Cerebellum (tissue), 4 donors: ENCODE measurements at places on chromosomes 13 and 19.

GRCh38 chr19:14536926-14537692, 7.7 kb downstream of the TECR start:
- no peak for DNase-seq

DNA sequence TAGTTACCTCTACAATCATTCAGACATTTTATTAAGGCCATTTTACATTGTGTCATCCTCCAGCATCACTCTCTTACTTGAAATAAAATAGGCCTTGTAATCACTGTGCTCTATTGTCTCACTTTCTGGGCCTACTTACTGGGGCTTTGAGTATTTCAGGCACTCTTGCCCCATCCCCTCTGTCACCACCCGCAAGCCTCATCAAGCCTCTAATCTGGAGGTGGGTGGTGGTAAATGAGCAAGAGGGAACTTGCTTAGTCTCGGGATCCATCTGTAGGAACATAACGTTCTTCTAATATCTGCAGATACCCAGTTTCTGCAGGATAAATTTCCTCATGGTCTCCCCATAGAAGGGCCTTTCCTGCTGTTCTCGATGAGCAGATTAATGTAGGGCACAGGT, 19.4 kb upstream of the GPR18 start:
- no peak for DNase-seq

- DNase-seq, result no peak
Observed at GRCh38 chr13:112118451-112119064, 51.6 kb downstream of the SOX1 start.

DNA sequence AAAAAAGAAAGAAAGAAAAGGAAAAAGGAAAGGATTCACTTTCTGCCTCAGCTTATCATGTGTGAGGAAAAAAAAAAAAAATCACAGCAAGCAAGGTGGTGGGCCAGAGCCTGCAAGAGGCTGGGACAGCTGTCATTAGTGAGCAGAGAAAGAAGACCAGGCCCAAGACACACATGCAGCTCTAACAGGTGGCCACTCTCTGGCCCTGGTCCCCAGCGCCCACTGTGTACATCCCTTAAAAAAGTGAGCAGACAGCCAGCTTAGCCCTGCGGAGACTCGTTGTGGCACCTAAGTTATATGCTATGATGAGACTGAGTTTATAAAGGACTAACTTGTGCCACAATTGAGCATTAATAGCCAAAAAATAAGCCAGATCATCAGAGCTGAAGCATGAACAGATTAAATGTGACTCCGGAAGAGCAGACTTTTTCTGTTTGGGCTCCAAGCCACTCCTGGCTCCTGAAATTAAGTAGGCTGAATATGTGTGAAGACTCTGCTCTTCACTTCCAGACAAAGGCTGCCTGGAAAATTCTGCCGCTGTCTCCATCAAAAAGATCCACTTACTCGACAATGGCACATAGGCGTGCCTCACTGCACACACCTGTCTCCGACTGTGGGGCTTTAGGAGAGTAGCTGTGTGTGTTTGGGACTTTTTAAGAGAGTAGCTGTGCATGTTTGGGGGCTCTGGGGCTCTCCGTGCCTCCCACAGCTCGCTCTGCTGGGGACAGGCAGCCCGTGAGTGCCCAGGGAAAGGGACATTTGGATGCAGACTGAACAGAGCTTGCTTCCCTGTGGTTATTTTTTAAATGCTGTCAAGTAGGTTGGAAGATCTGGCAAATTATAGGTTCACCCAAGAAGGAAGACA, 55.0 kb downstream of the LATS2 start:
- peak; percentile 19 for DNase-seq

GRCh38 chr19:44643605-44644401, at the start of gene PVR:
Gene PVR (plus strand): TSS chr19:44643910. CDS start chr19:44644097, 187 bp downstream.
- peak; percentile 85 for DNase-seq

GRCh38 chr19:49712397-49712859, 21.5 kb downstream of the CPT1C start:
- no peak for DNase-seq
